Ovary (tissue), 10 donors: ENCODE measurements at places on chromosomes 12 and 14.

GRCh38 chr14:77338302-77338701 is 17.5 kb downstream of the GSTZ1 start:
- no peak for DNase-seq

- no peak for DNase-seq
Observed at GRCh38 chr14:68262567-68262966, 443.0 kb downstream of the RAD51B start.

GRCh38 chr12:48813465-48814261 is 4.6 kb upstream of the CACNB3 start:
- peak; percentile 69 for DNase-seq

DNA sequence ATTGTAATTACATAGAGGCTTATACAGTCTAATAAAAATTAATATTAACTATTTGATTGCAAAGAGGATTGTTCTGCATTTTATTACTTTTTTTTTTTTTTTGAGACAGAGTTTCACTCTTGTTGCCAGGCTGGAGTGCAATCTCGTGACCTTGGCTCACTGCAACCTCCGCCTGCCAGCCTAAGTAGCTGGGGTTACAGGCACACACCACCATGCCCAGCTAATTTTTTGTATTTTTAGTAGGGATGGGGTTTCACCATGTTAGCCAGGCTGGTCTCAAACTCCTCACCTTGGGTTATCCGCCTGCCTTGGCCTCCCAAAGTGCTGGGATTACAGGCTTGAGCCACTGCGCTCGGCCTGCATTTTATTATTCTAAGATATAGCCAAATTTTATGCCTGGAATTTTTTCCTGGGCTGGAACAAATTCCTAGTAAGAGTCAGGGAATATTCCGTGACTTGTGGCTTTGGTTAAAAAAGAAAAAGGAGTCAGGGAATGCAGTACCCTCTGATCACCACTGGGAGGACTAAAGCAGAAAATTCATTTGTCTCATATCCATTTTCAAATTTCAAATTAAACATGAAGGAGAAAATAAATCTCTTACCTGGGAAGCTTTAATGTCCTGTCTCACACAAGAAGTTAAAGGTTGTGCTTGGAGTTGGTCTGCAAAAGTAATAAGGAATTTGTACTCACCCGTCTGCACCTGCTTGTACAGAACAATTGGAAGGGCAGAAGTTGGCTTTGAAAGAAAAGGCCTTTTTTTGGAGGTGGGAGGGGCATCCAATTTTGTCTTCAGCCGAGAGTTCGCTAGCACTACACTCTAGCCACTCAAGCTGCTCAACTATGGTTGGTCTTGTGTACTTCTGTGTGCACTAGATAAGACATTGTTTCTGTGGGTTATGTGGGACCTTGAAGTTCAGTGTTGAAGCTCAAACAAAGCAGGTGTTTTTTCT is 8.7 kb downstream of the MARK3 start:
- no peak for DNase-seq

DNA sequence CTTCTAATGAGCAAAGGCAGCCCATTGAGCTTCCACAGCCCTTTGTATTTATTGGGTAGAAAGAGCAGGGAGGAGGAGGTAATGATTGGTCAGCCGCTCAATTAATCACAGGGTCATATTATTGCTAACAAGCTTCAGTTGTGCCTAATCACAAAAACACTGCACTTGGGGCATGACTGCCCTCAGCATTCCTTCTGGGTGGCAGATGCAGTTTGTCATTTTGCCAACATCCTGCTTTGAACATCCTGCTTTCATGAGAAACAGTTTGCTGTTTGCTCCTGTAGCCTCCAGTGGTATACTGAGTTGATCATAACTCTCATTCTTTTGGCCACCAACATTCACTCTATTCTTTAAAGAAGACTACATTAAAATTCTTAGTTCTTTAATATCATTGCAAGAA is 462.9 kb upstream of the MIS18BP1 start:
- DNase-seq, result no peak

GRCh38 chr14:23056145-23056955 is 970 bp downstream of the CDH24 start:
- DNase-seq, result peak; percentile 36

DNA sequence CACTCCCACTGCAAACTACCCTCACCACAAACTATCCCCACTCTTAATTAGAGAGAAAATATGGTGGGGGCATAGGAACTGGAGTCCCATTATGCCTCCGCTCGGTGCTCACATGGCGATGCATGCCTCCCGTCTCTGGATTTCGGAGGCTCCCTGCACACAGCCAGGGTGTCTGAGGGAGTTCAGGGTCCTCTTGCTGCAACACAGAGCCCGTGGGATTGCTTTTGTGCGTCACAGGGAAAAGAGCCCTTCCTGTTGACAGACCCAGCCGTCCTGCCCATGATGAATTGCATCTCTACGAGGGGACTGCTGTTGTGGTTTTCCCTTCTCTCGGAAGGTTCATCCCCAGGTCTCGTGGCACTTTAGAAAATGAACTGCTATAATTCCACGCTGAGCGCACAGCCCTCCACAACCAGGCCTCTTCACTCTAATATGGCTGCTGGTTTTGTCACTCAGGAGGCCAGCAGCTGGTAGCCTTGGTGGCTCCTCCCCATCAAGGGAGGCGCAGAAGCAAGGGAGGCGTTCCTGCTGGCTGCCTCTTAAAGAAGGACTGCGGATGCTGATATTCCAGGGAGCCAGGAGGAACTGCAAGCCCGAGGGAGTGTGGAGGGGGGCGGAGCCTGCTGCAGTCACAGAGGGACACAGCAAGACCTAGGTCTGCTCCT is 158.0 kb downstream of the KCNA5 start:
- no peak for DNase-seq
